Activated CD4-positive, alpha-beta T cell treated with anti-CD3 and anti-CD28 coated beads for 48 hours (primary cell): ENCODE measurements at places on chromosomes 7 and 10.

- DNase-seq: no peak
Observed at GRCh38 chr10:87594864-87595263, 64.8 kb upstream of the PAPSS2 start.

DNA sequence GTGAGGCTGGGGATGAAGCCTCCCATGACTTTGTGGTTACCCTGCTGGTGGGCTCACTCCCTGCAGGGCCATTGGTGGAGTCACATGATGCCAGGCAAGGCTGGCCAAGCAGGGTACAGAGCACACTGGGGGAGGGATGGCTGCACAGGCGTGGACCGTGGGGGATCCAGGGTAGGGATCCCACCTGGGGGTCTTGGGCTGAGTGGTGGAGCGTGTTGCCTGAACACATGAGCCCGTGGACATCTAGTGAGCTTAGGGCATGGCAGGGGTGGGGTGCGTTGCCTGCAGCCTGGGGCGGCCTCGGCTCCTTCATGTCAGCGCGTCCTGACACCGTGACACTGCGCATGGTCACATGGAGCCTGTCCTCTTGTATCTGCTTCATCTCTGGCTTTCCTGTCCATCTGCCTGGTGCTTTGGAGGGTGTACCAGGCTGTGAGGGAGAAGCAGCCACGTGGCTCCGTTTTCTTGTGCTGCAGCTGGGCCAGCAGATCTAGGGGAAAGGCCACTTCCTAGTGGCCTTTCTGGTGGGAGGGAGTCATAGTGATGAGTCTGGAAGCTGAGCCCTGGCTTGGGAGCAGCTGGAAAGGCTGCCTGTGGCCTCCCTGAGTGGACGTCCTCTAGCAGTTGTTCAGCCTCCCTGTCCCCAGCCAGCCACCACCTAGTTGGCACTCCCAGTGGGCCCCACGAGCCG is 96.2 kb downstream of the LHPP start:
- no peak for DNase-seq

GRCh38 chr10:71829896-71830295 is 21.2 kb downstream of the PSAP start:
- no peak for DNase-seq

DNA sequence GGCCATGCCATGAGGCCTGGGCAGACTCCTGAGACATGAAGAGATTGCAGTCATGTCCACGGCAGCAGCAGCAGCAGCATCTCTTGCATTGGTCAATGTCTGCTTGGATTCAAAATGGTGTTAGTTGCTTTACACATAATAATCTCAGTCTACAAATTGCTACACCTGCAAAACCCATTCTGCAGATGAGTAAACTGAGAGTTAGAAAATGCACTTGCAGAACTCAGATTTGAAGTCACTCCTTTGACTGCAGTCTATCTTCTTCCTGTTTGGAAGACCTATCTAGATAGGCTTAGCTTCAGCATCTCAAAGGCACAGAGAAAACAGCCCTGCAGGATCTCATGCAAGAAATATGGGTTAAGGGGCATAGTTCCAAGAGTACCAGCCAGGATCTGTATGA is 350.3 kb downstream of the TNS3 start:
- DNase-seq: no peak

GRCh38 chr7:36161996-36162395 is 8.9 kb downstream of the EEPD1 start:
- DNase-seq: no peak

GRCh38 chr10:132255489-132256344 is 52.0 kb downstream of the STK32C start:
- DNase-seq: no peak
